ENCODE measurements at places on chromosomes 2 and 18. TPM values are rescaled to one million over a fixed set of nuclear protein-coding genes. Genes with fewer than 3 reads are reported as not detected.

GRCh38 chr2:161113693-161114575, 46.3 kb upstream of the TANK start:
- H3K4me1 ChIP-seq: no peaks in the 10 kb centered on the region
- no peaks in the 10 kb centered on the region for H3K36me3 ChIP-seq
- DNase-seq: no peak
- no peak overlapping the region for H3K27ac ChIP-seq

DNA sequence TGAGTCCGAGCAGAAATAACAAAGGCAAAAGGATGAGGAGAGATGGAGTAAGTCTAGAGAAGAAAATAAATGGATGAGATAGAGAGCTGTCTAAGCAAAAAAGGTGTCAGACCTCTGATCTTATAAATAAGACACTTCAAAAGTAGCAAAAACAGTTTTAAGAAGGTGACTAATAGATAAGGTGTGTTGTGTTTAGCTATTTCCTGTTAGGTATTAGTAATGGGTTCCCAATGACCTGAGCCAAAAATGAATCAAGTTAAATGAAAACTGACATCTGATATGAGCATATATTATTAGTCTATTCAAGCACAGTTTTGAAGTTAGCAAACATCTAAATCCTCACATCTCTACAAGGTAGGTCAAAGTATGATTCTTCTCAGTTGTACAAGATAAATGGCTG, 10.6 kb downstream of the SUPT7L start:
- peaks cover 73% of the 10 kb centered on the region for H3K36me3 ChIP-seq
- no peaks in the 10 kb centered on the region for H3K4me1 ChIP-seq
- no peaks in the 10 kb centered on the region for H3K27me3 ChIP-seq
- H3K4me3 ChIP-seq: no peak overlapping the region
- no peak for DNase-seq

- peak overlapping the region; percentile 23 for H3K27ac ChIP-seq
- no peak overlapping the region for H3K4me3 ChIP-seq
- H3K4me1 ChIP-seq: peaks cover 88% of the 10 kb centered on the region
- no peaks in the 10 kb centered on the region for H3K27me3 ChIP-seq
Observed at GRCh38 chr2:126663184-126663963, 7.4 kb downstream of the GYPC start.

- no peak overlapping the region for H3K4me3 ChIP-seq
- peaks cover 3% of the 10 kb centered on the region for H3K27me3 ChIP-seq
- H3K36me3 ChIP-seq: peaks cover 23% of the 10 kb centered on the region
- no peak overlapping the region for H3K27ac ChIP-seq
- H3K4me1 ChIP-seq: peaks cover 8% of the 10 kb centered on the region
Observed at GRCh38 chr2:283996-284794, 3.7 kb downstream of the ALKAL2 start.

DNA sequence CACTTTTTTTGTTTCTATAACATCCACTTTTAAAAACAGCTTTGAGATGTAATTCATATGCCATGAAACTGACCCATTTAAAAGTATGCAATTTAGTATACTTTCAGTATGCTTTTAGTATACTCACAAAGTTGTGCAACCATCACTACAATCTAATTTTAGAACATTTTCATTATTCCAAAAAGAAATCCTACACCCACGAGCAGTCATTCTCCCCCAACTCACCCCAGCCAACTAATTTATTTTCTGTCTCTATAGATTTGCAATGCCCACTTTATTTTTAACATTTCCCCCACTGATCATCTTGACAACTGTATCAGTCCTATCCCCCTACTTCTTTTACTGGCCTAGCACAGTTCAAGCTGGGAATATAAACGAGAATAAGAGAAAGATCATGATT, 39.1 kb downstream of the FAM98A start:
- no peaks in the 10 kb centered on the region for H3K27me3 ChIP-seq
- H3K4me3 ChIP-seq: no peak overlapping the region
- H3K36me3 ChIP-seq: no peaks in the 10 kb centered on the region
- H3K4me1 ChIP-seq: no peaks in the 10 kb centered on the region
- no peak overlapping the region for H3K27ac ChIP-seq
- DNase-seq: no peak

DNA sequence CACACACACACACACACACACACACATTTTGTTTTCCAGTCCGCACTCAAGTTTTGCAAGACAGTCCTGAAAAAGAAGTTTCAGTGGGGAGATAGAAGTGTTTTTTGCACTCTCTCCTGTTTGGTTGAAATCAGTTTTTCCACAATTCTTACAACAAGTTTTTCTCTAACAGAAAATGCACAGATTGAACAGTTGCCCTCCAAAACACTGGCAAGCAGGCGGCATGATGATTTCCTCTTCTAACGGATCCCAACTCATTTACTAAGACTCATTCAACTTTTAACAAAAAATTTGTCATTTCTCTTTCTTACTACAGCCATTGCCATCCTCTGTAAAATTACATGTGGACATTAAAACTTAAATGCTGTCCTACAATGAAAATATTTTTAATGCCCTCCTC, 117.6 kb upstream of the DTNA start:
- no peaks in the 10 kb centered on the region for H3K27me3 ChIP-seq
- no peaks in the 10 kb centered on the region for H3K36me3 ChIP-seq
- no peaks in the 10 kb centered on the region for H3K4me1 ChIP-seq
- no peak overlapping the region for H3K27ac ChIP-seq
- no peak for DNase-seq

- no peak overlapping the region for H3K27ac ChIP-seq
- no peak overlapping the region for H3K4me3 ChIP-seq
- peaks cover 7% of the 10 kb centered on the region for H3K4me1 ChIP-seq
- H3K27me3 ChIP-seq: no peaks in the 10 kb centered on the region
Observed at GRCh38 chr2:68708629-68709028, 26.0 kb upstream of the ARHGAP25 start.

GRCh38 chr18:60893355-60894097, 439.7 kb upstream of the CDH20 start:
- H3K27ac ChIP-seq: no peak overlapping the region
- H3K4me1 ChIP-seq: no peaks in the 10 kb centered on the region
- no peak for DNase-seq
- H3K27me3 ChIP-seq: no peaks in the 10 kb centered on the region
- H3K36me3 ChIP-seq: no peaks in the 10 kb centered on the region
- H3K4me3 ChIP-seq: no peak overlapping the region

DNA sequence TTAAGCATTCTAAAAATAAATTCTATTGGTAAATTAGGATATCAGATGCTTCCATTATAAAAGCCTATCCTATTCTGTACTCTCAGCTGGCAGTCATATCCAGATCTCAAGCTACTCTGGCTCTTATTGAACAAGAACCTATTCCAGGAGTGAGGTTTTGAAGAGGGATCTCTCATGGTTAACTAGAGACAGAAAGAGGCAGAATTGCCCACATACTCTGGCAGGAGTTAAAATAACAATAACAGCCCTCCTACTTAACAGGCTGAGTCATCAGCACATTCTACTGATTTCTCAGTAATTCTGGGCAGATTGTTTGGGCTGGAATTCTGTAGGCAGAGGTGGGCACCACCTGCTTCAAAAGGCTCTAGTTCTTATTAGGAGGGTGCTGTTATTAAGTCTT, 142.0 kb upstream of the UNC80 start:
- H3K27ac ChIP-seq: no peak overlapping the region
- no peaks in the 10 kb centered on the region for H3K4me1 ChIP-seq
- H3K27me3 ChIP-seq: no peaks in the 10 kb centered on the region
- DNase-seq: no peak
- H3K36me3 ChIP-seq: no peaks in the 10 kb centered on the region

GRCh38 chr2:160459538-160460332, 33.9 kb downstream of the RBMS1 start:
- no peak overlapping the region for H3K27ac ChIP-seq
- no peaks in the 10 kb centered on the region for H3K36me3 ChIP-seq
- H3K27me3 ChIP-seq: no peaks in the 10 kb centered on the region
- no peak for DNase-seq

DNA sequence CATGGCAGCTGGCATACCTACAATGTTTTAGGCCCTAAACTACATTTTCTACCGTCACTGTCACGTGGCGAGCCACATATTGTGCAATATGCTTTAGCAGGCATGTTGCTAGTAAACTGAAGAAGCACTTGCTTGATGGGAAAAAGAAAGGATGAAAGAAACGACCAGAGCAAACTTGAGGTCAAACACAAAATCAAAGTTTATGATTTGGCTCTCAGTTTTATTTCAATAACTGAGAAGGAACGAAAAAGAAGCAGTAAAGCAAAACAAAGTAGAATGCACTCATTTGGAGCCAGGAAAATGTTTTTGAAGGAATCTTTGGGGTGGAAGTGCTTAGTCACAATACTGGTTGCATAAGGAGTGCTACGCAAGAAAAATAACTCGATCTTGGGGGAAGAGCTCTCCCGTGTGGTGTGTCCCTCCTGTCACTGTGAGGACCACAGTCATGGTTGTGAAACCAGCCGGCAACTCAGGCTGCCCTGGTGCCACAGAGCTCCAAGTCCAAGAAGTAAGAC, 349.8 kb downstream of the RBM43 start:
- no peaks in the 10 kb centered on the region for H3K27me3 ChIP-seq
- H3K4me1 ChIP-seq: no peaks in the 10 kb centered on the region
- no peak overlapping the region for H3K4me3 ChIP-seq
- no peaks in the 10 kb centered on the region for H3K36me3 ChIP-seq
- H3K27ac ChIP-seq: no peak overlapping the region
- no peak for DNase-seq

GRCh38 chr2:150480241-150480640, 7.2 kb downstream of the RND3 start:
- no peak overlapping the region for H3K4me3 ChIP-seq
- no peak overlapping the region for H3K27ac ChIP-seq
- no peaks in the 10 kb centered on the region for H3K27me3 ChIP-seq
- no peak for DNase-seq
- H3K4me1 ChIP-seq: no peaks in the 10 kb centered on the region

DNA sequence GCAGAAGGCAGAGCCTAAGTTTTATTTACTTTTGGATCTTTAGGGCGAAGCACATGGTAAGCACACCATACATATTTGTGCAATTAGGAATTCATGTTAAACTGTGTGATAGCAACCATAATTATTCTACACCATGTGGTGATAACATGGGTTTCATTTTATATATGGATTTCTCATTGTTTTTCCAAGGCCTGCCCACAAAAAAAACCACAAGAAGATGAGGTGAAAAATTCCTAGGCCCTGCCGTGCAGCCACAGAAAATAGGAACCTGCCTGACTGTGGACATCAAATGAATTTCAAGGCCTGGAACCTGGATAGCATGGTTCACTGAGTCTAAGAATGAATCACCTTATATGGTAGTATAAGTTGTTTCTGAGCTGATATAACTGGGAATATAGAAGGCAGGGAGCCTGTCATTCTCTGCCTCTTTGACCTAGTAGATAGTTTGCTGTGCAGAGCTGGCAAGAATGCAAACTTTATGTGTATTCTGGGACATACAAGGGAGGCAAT, 22.4 kb upstream of the SSB start:
- H3K36me3 ChIP-seq: no peaks in the 10 kb centered on the region
- H3K27ac ChIP-seq: no peak overlapping the region
- no peak for DNase-seq

- no peak overlapping the region for H3K4me3 ChIP-seq
- no peaks in the 10 kb centered on the region for H3K36me3 ChIP-seq
- no peaks in the 10 kb centered on the region for H3K27me3 ChIP-seq
Observed at GRCh38 chr2:189249171-189249570, 69.6 kb upstream of the COL5A2 start.

DNA sequence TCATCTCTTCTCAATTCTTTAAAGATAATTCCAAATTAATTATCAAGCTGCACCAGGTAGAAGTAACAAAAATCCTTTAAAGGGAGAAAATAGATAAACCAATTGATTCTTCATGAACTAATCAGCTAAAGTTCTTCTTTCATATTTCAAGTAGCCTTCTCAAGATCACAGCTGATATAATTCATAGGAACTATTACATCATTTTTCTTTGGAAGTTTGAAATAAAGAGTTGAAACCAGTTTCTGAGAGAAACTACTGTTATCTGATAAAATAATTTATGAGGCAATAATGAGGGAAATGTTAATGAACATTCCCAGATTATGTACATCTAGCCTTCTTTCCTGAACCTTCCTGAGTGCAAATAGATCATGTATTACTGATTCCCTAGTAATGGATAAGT, 484.9 kb downstream of the METTL4 start:
- no peak for DNase-seq
- H3K4me1 ChIP-seq: no peaks in the 10 kb centered on the region
- no peak overlapping the region for H3K4me3 ChIP-seq
- H3K36me3 ChIP-seq: no peaks in the 10 kb centered on the region
- no peak overlapping the region for H3K27ac ChIP-seq
- H3K27me3 ChIP-seq: no peaks in the 10 kb centered on the region

GRCh38 chr18:933082-933481, 28.4 kb downstream of the ADCYAP1 start:
- no peak overlapping the region for H3K4me3 ChIP-seq
- DNase-seq: no peak
- H3K27ac ChIP-seq: no peak overlapping the region
- H3K27me3 ChIP-seq: no peaks in the 10 kb centered on the region

DNA sequence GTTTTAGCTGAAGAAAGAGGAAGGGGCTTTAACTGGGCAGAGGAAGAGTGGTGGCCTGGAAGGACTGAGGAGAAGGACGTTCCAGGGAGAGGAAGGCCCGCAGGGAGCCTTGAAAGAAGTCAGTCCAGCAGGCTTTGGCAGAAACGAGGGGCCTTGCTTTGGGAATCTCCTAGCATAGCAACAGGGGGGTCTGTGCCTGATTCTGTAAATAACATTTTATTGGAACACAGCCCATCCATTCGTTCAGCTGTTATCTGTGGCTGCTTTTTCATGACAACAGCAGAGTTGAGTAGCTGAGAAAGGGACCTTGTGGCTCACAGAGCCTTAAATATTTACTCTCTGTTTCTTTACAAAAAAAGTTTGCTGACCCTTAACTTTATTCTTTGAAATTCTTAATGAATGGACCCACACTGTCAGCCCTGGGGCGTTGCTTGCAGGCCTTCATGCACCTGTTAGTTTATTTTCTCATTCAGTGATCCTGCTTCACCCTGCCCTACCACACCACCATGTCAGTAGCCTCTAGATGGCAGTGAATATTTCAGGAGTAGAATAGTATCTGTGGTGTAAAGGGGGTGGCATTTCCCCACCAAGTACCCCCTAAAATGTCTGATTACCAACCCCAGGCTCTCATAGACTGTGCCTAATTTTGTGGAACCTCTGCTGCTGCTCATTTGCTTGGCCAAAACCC, 61.0 kb downstream of the MGAT5 start:
- H3K27me3 ChIP-seq: no peaks in the 10 kb centered on the region
- peaks cover 51% of the 10 kb centered on the region for H3K4me1 ChIP-seq
- DNase-seq: no peak
- no peak overlapping the region for H3K4me3 ChIP-seq
- peaks cover 16% of the 10 kb centered on the region for H3K36me3 ChIP-seq

OSBPL1A gene
- 4.5 TPM for total RNA-seq

SLC9A4 gene
- not detected for total RNA-seq

CCDC141 gene
- total RNA-seq: 8.2 TPM

CLHC1 gene
- 14.2 TPM for total RNA-seq

CYTIP gene
- 231 TPM for total RNA-seq

TRIM54 gene
- total RNA-seq: 0.17 TPM

STPG4 gene
- total RNA-seq: 0.58 TPM

POU3F3 gene
- total RNA-seq: not detected

TUBB8B gene
- total RNA-seq: not detected

Measured in CD4-positive, alpha-beta memory T cell (primary cell).